ENCODE measurements at places on chromosomes 12 and 14. TPM values are rescaled to one million over a fixed set of nuclear protein-coding genes. Genes with fewer than 3 reads are reported as not detected.

GRCh38 chr14:81172881-81173280 is 47.9 kb downstream of the GTF2A1 start:
- DNase-seq, result no peak

GRCh38 chr12:19783547-19784444 is 344.5 kb downstream of the AEBP2 start:
- DNase-seq, result no peak

DNA sequence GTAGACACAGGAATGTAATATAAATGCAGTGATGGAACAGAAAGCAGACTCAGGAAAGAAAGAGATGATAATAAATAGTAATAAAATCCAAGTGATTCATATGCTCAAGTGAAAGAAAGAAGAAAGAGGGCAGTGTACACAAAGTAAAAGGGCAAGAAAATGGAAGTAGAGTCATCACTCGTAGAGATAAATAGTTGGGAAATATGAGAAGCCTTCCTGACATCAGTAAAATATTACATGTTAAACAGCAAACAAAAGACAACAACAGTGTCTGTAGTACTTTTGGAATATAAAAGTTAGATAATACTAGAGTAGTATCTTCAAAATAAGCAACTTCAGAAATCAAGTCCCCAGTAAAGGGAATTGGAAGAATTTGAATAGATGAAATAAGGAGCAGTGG is 412.3 kb downstream of the RAD51B start:
- no peak for DNase-seq

GRCh38 chr12:108611884-108612415 is 14.1 kb upstream of the TMEM119 start:
- DNase-seq, result no peak

- DNase-seq, result no peak
Observed at GRCh38 chr12:72505227-72505626, 233.1 kb downstream of the TRHDE start.

GRCh38 chr14:34874386-34875030 is 652 bp downstream of the BAZ1A start:
- DNase-seq, result peak; percentile 61

GRCh38 chr12:110165540-110166159 is 41.5 kb downstream of the IFT81 start:
- no peak for DNase-seq

DNA sequence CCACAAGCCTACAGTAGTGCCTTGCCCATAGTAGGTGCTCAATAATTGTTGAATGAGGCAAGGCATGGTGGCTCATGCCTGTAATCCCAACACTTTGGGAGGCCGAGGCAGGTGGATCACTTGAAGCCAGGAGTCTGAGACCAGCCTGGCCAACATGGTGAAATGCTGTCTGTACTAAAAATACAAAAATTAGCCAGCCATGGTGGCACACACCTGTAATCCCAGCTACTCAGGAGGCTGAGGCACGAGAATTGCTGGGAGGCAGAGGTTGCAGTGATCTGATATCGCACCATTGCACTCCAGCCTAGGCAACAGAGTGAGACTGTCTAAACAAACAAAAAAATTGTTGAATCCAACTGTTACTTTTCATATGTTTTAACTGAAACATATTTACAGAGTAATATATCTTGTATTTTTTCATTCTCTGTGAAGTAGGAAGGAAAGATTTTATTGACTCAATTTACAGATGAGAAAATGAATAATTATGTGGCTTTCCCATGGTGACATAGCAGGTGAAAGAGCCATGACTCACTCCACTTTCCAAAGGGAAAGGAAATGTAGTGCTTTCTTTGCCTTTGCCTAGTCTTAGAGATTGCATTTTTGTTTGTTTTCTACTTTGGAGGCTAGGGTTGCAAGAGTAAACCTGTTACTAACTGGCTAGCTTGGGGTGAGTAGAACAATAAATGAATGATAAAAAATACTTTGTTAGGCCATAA is 95.4 kb upstream of the SLC38A4 start:
- no peak for DNase-seq

DNA sequence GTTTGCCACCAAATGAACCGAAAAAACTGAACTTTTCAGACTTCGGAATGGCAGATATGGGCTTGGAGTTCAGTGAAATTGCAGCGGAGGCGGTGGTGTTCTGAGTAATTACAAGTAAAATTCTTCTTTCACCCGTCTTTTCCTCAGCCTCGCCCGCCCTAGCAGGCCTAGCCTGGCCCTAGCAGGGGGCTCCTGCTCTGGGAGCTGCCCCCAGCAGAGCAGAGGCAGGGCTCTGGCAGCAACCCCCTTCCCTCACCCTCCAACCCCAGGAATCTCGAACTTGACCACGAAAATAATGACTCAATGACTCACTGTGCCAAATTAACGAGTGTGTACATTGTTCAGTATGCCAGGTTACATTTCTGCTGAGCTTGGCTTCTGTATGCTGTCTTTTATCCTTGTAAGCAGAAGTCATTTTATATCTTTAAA is 1.1 kb downstream of the PAPLN start:
- DNase-seq, result no peak

- DNase-seq, result peak; percentile 33
Observed at GRCh38 chr12:9925705-9926393, 6.3 kb downstream of the CLEC2A start.

DNA sequence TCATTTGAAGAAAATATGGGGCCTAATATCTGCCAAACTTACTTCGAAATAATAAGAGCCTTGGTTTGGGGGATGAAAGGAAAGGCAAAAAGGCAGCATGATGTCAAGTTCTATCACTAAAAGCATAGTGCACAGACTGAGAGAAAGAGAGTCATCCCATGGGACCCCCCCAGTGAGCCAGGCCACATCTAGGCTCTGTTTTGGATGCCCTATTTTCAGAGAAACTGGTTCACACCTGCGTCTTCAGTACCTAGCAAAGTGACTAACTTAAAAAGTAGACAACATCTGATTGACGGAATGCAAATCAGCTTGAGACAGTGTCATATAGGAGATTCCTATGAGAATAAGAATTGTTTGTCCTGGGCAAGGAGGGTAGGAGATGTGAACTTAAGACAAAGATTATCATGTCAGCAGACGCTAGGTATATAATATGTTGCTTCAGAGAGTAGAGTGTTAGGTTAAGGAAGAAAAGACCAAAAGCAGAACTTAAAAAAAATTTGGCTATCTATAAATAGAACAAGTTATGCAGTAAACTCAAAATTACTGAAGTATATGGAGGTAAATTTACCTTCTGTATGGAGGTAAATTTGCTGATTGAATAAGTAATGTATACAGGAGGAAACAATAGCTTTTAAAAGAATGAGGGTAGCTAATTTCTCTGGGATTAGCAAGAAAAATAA is 148.2 kb downstream of the SLC41A2 start:
- DNase-seq, result no peak

DNA sequence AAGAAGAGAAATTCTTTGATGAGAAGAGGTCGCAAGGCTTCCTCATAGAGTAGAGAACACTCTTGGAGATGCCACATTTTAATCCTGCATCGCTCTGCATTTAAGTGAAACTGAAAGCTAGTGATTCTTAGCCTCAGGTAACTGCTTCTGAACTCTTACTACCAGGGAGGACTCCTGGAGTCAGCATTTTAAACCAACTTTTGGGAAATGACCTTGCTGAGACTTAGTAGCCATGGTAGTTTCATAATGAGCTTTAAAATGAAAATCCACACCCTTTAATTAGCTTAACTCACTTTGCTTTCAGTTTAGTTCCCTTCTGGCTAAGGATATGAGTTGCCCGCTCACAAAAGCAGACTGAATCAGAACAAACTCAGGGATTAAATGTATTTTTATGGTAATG is 80.3 kb downstream of the SYNE2 start:
- no peak for DNase-seq

GRCh38 chr12:46677749-46678148 is 148.0 kb downstream of the SLC38A4 start:
- no peak for DNase-seq

GRCh38 chr12:77493302-77494168 is 337.2 kb upstream of the NAV3 start:
- DNase-seq, result no peak

DNA sequence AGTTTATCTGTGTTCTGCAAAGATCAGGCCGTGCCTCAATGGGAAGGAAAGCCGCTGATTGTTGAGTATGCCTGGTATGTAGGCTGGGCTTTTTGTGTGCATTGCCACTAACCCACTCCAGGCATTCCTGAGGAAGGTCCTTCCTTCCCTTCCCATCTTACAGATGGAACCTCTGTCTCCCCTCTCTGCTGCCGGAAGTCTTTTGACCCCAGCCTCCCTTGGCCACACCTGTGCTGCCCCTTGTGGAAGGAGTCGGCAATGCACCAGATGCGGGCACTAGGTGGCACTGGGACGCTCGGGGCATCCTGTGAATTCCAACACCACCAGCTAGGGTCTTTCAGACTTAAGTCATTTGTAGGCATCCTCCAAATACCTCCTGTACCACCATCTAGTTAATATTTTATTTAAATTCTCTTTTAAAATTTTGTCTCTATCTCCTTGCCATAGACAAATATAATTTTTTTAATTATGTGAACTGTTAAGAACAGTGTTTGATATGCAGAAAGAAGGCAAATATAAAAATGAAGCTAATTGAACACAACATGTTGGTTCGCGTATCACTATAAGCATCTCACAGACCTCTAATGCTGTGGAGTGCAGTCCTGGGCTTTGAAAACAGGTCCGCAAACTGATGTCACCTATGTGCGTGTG is 99.6 kb downstream of the RIN3 start:
- no peak for DNase-seq

DNA sequence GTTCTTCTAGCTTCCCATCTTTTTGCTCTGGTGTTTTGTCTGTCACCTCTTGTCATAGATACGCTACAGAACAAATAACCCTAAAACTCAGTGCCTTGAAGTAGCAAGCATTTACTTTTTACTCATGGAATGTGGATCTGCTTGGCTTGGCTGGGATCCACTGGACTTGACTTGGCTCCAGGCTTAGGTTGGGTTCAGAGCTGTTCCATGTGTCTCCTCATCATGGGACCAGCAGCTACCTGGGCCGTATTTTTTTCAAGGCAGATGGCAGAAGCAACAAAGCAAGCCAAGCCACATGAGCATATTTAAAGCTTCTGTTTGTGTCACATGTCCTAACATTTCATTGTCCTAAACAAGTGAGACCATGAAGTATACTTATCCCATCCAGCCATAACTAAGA is 48.7 kb upstream of the ATF1 start:
- no peak for DNase-seq

GRCh38 chr12:2156333-2156732 is 103.5 kb downstream of the CACNA1C start:
- DNase-seq, result no peak

GRCh38 chr12:9758119-9758518 is 2.6 kb downstream of the CD69 start:
- DNase-seq, result no peak

GRCh38 chr12:105705765-105706164 is 375.3 kb downstream of the C12orf75 start:
- peak; percentile 31 for DNase-seq

DNA sequence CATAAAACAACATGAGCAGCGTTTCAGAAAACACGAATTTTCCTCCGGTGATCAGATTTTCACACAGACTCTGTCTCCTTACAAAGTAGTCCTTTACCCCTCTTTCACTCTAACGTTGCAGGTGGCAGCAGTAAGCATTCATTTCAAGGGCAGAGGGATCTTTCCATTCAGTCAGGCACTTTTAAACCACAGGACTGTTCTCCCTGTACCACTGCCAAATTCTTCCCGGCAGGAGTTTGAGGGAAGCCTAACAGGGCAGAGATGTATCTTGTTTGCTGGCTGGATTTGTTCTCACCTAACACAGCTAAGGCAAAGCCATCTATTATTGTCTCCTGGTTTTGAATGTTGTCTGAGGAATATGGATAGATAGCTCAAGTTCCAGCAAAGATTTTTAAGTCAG is 1187.3 kb upstream of the SEL1L start:
- DNase-seq, result no peak

DNA sequence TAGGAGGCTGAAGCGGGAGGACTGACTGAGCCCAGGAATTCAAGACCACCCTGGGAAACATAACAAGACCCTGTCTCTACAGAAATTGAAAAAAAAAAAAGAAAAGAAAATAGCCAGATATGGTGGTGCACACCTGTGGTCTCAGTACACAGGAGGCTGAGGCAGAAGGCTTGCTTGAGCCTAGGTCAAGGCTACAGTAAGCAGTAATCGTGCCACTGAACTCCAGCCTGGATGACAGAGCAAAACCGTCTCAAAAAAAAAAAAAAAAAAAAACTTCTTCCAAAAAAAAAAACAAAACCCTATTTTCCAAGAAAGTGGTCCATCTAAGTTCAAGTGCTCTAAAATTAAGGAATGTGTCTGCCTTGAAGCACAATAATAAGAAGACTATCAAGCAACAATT is 19.8 kb downstream of the SNX6 start:
- no peak for DNase-seq

DNA sequence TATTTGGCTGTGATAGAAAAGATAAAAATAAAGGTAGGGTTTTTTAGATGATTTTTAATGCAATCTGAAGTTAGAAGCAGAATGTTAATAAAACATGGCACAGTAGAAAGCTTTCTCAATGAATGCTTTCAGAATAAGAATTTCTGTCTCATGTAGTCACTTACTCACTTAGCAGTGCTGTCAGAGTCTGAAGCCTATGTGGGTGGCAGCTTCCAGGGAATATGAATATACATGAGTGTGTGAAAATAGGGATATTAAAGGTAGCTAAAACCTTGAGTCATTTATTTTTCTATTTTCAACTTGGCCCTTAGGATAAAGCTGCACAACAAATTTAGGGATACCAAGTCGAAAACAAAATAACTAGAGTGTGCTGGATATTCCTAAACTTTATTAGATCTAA is 427.9 kb downstream of the AEBP2 start:
- DNase-seq, result no peak

DNA sequence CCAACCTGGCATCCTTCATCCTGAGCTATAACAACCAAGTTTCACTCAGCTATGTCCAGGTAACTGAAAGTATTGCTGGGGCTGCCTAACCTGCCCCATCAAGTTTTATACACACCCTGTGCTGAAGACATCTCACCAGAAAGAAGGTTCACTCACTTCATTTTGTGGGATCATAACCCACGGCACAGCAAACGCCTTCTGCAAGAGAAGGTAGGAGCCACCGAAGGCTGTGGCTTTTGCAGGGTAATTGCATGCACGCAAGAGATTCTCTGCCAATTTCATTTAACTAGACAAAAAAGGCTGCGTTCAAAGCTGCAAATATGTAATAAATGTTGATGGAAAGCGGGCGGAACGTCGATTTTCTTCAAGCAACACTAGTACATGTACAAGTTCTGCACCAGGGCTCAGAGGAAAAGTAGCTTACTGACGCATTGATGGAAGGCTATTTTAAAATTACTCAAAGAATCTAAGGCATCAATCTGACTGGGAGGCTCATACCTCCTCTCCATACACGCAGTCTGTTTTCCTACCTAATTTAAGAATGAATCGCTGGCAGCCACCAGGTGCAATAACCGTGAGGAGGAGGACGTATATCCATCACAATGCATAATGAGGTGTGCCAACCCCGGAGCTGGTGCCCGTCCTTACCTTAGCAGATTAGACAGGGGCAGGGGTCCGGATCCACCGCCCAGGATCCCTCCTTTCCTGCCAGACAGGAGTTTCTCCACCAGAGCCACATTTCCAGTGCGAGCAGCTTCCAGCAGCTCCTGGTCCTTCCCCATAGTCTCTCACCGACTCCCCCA is 1.1 kb downstream of the ANKS1B start:
- no peak for DNase-seq

Gene AKAP3
- polyA plus RNA-seq, result 1.1 TPM

Gene PRH2
- polyA plus RNA-seq, result 0.71 TPM

Gene PDE3A
- 7.3 TPM for polyA plus RNA-seq

Gene TAS2R19
- 1.7 TPM for polyA plus RNA-seq

Gene APOF
- 0.10 TPM for polyA plus RNA-seq

Gene GUCY2C
- 0.55 TPM for polyA plus RNA-seq

Gene PTHLH
- 2.2 TPM for polyA plus RNA-seq

Gene LAG3
- polyA plus RNA-seq, result 2.9 TPM

Gene PLCZ1
- 1.6 TPM for polyA plus RNA-seq

Gene PIWIL1
- 0.24 TPM for polyA plus RNA-seq

Gene KSR2
- polyA plus RNA-seq, result 0.27 TPM

Gene DUSP6
- polyA plus RNA-seq, result 233 TPM

Gene KRT6A
- polyA plus RNA-seq, result not detected
